T-helper 1 cell (primary cell): ENCODE measurements at places on chromosomes 1 and 21.

DNA sequence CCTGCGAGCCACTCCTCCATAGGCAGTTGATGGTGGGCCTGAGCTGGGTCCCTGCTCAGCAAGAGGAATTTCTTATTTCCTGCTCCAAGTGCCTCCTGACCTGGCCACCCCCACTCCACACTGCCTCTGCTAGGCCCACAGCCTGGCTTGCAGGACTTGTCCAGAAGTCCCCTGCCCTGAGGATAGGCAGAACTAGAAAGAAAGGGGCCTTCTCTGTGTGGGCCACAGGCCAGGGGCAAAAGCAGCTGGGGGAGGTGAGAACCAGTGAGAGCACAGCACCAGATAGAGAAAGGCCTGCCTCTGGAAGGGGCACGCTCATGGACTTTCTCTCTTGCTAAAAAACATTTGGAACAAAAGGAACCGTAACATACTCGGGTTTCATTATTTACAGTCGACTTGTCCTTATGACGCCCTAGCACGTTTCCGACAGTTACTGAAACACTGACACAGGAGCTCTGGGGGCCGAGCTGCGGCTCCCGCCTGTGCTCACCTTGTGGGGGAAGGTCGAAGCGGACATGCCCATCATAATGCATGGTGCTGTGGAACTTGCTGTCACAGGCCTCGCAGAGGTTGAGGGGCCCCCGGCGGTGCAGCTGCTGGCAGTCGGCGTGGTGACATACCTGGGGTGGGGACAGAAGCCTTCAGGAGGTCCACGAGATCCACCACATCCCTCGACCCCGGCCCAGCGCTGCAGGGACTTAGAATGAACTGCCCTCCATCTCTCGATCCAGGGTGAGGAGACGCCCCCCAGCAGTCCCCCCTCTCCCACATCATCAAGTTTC is 11.3 kb upstream of the TNFRSF25 start:
- DNase-seq: no peak

- no peak for DNase-seq
Observed at GRCh38 chr1:28577738-28578536, 14.1 kb upstream of the RAB42 start.

- no peak for DNase-seq
Observed at GRCh38 chr1:68426594-68426993, 23.2 kb downstream of the RPE65 start.

DNA sequence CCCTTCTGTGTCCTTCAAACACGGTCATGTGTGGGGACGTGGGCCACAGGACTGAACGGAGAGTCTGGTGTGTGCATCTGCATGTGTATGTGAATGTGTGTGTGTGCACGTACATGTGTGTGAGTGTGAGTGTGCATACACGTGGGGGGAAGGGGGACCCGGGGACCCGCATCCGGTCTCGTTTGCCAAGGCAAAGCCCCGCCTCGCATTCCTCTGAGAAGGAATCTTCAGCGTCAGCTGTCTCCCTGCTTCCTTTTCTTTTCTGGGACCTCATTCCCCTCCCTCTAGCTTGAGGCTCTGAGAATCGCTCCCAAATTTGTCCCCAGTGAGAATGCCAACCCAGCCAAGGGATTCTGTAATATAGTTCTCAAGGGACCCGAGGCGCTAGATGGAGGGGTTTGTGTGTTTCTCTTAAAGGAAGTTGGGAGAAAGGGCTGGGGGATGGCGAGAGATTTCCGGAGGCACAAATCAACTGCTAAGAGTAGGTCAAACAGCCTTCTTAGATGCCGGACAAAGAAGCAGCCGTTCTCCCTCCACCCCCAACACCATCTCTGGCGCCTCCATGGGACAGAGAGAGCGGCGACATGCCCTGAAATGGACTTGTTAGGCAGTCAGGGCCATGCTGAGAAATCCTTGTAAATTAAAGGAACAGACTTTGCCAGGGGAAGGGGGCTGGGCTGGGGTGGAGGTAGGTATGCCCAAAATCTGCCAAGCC is 6.6 kb downstream of the IFFO2 start:
- DNase-seq: peak; percentile 34

DNA sequence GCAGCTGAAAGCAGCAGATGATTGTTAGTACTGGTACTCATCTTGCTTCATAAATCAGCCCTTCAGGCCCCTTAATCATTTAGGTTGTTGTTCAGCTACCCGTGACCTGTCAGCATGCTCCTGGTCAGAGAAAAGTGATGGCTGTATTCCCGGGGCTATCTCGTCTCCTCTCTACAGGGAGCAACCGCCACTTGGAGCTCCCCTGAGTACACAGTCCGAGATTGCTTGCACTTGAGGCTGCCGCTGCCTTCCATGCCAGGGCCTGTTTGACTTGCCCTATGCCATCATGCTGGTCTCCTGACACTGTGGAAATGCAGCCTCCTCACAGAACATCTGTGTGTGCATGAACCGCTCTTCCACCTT is 97.5 kb downstream of the SPATA46 start:
- DNase-seq: no peak

GRCh38 chr1:186154651-186155050 is 220.4 kb downstream of the TPR start:
- no peak for DNase-seq

DNA sequence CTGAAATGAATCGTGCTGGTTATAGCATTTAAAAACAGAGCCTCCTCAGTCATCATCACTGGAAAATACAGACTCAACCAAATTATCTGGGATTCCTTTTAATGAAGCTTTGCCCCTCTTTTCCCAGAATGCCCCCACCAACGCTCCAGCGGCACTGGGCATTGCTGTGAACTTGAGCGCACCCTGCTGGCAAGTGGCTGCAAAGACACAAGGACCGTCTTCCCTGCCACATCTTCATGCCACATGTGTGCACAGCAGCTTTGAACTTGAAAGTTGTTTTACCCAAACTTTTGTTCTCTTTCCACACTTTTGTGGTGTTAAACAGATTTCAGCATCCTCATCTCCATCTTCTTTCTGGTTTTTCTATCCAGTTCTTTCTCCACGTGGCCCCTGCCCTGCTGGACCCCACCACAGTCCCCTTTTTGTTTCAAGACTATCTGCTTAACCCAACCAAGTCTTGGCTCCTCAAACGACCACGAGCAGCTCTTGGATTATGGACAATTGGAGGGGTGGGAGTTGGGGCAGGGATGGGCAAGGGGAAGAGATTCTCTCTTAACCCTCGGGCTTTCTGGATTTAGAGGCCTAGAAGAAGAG is 12.8 kb upstream of the LMX1A start:
- DNase-seq: peak; percentile 16

DNA sequence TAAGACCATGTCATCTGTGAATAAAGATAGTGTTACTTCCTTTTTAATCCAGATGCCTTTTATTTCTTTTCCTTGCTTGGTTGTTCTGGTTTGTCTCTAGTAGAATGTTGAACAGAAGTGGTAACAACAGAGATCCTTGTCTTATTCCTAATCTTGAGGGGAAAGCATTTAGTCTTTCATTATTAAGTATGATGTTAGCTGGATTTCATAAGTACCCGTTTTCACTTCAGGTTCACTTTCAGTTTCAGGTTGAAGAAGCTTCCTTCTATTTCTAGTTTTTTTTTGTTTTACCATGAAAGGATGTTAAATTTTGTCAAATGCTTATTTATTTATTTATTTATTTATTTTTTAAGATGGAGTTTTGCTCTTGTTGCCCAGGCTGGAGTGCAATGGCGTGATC is 22.3 kb upstream of the AGPAT3 start:
- DNase-seq: no peak

DNA sequence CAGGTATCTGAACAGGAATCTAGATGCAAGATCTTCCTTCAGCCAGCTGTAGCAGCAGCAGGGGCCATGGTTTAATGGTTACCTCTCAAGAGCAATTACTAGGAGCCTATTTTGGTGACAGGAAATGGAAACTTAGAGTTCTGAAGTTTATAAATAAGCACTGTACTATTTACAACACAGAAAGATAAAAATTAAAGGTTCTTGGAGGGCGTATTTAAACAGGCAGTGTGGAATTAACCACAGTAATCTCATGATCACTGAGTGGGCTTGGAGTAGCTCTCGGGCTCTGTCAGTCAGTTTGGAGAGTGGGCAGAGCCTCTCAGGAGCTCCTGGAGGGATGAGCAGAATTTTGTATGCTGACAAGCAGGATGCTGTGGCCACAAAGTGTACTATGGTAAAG is 10.2 kb upstream of the FCRL5 start:
- no peak for DNase-seq

DNA sequence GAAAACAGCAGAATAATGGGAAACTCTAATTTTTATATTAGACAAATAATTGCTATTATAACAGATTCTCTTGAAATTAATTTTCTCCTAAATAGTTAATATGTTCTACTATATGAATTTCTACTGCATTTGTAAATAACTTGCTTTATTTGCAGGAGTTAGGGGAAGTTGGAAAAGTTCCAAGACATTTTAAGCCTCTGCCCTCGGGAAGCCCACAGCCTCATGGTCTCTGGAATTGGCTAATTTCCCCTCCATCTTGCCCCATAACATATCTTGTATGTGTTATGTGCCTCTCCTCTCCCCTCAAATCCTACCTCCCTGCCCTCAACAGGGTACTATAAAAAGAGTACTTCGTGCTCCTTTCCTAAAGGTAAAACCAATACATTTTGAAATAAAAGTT is 271.4 kb upstream of the NR5A2 start:
- DNase-seq: no peak

DNA sequence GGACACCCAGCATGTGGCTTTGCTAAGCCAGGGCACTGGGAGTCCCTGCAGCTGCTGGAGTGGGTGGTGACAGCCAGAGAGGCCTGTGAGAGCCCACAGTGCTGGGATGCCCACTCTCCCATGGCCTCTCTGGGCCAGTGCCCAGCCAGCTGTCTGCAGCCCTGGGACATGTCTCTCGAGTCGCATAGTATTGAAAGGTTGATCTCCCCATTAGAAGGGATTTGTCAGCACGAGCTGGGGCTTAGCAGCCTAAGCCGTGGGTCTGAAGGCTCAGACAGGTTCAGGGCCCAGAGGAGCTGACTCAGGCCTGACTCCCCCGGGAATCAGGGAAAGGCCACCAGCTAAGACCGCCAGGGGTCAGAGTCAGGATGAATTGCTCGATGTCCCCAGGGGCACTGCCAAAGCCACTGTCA is 53.5 kb downstream of the FOXD2 start:
- DNase-seq: no peak

DNA sequence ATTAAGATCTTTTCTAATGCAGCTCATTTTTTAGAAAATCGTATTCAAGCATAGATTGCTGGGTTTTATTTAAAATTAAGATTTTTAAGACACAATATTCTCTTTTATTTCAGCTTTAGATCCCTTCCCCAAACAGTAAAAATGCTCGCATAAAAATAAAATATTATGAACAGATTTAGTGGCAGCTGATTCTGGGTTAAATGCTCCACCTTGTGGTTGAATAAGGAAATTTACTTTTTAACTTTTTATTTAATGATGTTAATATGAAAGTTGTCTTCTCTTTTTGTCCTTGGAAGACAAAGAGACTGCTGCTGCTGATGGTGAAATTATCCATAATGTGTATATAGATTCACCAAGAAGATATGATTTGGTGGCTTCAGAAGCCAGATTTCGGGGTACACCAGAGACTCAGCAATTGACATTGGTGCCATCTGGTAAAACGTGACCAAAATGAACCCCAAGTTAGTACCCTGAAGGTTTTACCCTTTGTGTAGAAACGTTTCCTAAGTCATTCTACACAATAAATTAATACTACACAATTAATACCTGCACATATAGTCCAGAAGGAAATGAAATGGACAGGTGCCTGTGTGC is 128.0 kb downstream of the ADAMTS1 start:
- DNase-seq: no peak

DNA sequence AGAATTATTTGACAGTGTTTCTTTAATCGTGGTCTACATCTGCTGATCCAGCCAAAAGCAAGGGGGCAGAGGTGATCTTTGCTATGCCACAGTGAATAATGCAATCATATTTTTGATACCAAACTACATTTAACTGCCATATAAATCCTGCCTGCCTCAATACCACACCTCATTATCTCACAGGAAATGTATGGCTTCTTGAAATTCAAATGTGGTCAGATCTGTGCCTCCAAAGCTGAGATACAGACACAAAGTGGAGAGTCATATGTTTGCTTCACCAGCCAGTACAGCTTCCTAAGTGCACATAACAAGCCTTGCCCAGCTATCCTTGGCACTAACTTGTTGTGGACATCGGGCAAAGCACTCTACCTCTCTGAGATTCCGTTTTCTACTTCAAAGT is 250.0 kb upstream of the NFIA start:
- DNase-seq: no peak

- no peak for DNase-seq
Observed at GRCh38 chr1:61520401-61520800, 204.5 kb downstream of the TM2D1 start.

- peak; percentile 69 for DNase-seq
Observed at GRCh38 chr1:153535242-153536011, at the start of gene S100A6. Gene S100A6, minus strand, starts transcription at chr1:153535991. Its CDS starts 652 bp downstream, at chr1:153535339.

DNA sequence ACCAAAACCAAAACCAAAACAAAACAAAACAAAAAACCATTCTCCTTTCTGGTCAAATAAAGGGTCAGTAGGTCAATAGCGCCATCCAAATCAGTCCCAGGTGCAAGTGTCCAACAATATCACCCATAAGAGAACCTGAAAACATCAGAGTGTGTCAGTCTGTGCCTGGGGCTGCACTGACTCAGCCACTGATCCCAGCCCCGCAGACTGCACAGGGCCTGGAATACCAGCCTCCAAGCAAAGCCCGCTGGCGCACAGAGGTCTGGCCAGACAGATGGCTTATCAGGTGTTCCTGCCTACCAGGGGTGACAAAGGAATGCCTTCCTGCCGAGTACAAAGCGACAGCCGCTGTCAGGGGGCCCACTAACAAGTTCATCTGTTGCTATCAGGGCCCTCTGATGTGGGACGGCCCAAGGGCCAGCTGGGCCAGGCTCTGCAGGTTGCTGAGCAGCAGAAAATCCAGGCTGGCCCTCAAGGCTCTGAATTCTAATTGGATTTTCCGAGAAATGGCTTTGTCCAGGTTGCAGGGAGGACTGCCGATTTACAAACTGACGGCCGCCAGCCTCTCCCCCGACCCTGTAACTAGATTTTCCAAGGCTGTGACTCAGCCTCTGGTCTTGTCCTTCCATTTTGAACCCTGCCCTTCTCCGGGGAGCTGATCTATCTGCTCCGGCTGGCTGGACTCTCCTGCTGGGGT is 13.7 kb upstream of the TMEM51 start:
- no peak for DNase-seq

DNA sequence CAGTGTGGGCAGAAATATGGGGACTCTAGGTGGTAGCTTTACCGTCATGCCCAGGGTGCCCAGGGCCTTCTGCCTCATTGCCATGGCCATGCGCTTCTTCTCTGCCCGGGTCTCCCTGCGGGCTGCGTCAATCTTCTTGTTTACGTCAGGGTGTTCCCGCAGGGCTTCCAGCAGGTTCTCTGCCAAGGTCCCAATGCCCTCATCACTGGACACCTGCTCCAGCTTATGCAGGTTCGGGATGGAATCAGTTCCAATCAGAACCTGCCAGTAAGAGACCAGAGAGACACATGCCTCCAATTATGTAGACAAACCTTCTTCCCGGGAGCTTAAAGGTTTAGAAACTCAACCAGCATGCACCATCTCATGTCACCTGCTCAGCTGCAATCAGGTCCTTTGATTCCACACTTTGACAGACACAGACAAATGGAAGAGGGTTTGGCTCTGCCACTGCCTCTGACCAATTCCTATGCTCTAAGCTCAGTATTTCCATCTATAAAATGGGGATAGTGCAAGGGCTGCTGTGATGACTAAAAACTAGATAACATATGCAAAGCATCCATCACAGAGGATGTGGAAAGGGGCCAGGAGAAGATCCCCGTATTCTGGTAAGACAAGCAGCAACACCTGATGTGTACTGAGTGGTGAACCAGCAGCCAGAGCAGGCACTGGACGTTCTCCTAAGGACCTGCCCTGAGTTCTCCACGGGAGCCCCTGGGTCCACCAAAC is 121.2 kb downstream of the UBR4 start:
- no peak for DNase-seq
